Prostate gland (tissue), 2 donors: ENCODE measurements at places on chromosomes 2 and 18. TPM values are rescaled to one million over a fixed set of nuclear protein-coding genes. Genes with fewer than 3 reads are reported as not detected.

Gene TM4SF20
- not detected for total RNA-seq

Gene FBLN7
- 4.0 TPM for total RNA-seq

Gene NEB
- total RNA-seq: 57.9 TPM

Gene POTEI
- total RNA-seq: 3.9 TPM

Gene MAP3K19
- total RNA-seq: 2.7 TPM

Gene CYBRD1
- 130 TPM for total RNA-seq

- no peaks in the 10 kb centered on the region for H3K36me3 ChIP-seq
- H3K27me3 ChIP-seq: no peaks in the 10 kb centered on the region
- H3K4me3 ChIP-seq: no peak overlapping the region
Measured at GRCh38 chr2:176830362-176830761, 382.2 kb upstream of the HNRNPA3 start.

GRCh38 chr18:61364953-61365352 is 31.7 kb downstream of the CDH20 start:
- no peaks in the 10 kb centered on the region for H3K4me1 ChIP-seq
- H3K36me3 ChIP-seq: no peaks in the 10 kb centered on the region
- no peaks in the 10 kb centered on the region for H3K27me3 ChIP-seq
- H3K4me3 ChIP-seq: no peak overlapping the region

- H3K36me3 ChIP-seq: no peaks in the 10 kb centered on the region
- no peaks in the 10 kb centered on the region for H3K27me3 ChIP-seq
- H3K27ac ChIP-seq: peak overlapping the region; percentile 77
- peaks cover 12% of the 10 kb centered on the region for H3K4me1 ChIP-seq
Measured at GRCh38 chr2:109721626-109722025, 72.5 kb upstream of the RGPD5 start.

- no peaks in the 10 kb centered on the region for H3K27me3 ChIP-seq
- no peaks in the 10 kb centered on the region for H3K36me3 ChIP-seq
- DNase-seq: no peak
- H3K4me1 ChIP-seq: no peaks in the 10 kb centered on the region
- H3K27ac ChIP-seq: no peak overlapping the region
Measured at GRCh38 chr2:241437179-241437578, 71.2 kb downstream of the STK25 start.

GRCh38 chr2:176653479-176654443 is 384.5 kb downstream of the MTX2 start:
- DNase-seq: peak; percentile 14
- H3K4me3 ChIP-seq: no peak overlapping the region
